A549 treated with RU486 at 1 μM for 4 hours (cell line): ENCODE measurements at places on chromosomes 12 and 14. TPM values are rescaled to one million over a fixed set of nuclear protein-coding genes. Genes with fewer than 3 reads are reported as not detected.

The CMTM5 gene
- not detected in 5 replicates for total RNA-seq

The P2RX2 gene
- not detected in 5 replicates for total RNA-seq

The DPY19L2 gene
- 1.1 to 2.6 TPM (median 1.8 TPM) in 5 replicates for total RNA-seq

The TAS2R50 gene
- total RNA-seq, result not detected in 5 replicates

The PIK3C2G gene
- total RNA-seq, result not detected in 5 replicates

The SBNO1 gene
- total RNA-seq, result 15.7 to 27.7 TPM (median 25.3 TPM) in 5 replicates

The COCH gene
- 21.2 to 27.3 TPM (median 26.0 TPM) in 5 replicates for total RNA-seq

The ADGRD1 gene
- 0.18 to 0.66 TPM (median 0.47 TPM) in 5 replicates for total RNA-seq

The RPL10L gene
- not detected in 5 replicates for total RNA-seq

The NID2 gene
- total RNA-seq, result 15.9 to 25.1 TPM (median 19.2 TPM) in 5 replicates

The KIF5A gene
- 0.14 to 0.27 TPM (median 0.24 TPM) in 5 replicates for total RNA-seq

The KRT77 gene
- not detected in 5 replicates for total RNA-seq

The MAP3K9 gene
- 3.2 to 5.2 TPM (median 4.7 TPM) in 5 replicates for total RNA-seq

The GYS2 gene
- not detected in 5 replicates for total RNA-seq

The B3GNT4 gene
- total RNA-seq, result 0.21 to 0.80 TPM (median 0.53 TPM) in 5 replicates

The GUCY2C gene
- total RNA-seq, result 0.08 TPM in 1 of 5 replicates, not detected in the others

The GLIPR1L1 gene
- total RNA-seq, result not detected in 5 replicates

The LUM gene
- total RNA-seq, result 0.14 to 0.25 TPM (median 0.24 TPM) in 5 replicates

The TAS2R46 gene
- total RNA-seq, result not detected in 5 replicates

The SLC25A47 gene
- not detected in 5 replicates for total RNA-seq
